ENCODE measurements at places on chromosomes 12 and 14. TPM values are rescaled to one million over a fixed set of nuclear protein-coding genes. Genes with fewer than 3 reads are reported as not detected.

GLI1 gene
- total RNA-seq: 1.2 TPM

THAP2 gene
- total RNA-seq: 5.1 TPM

GRCh38 chr12:89574736-89575208 lies 48.9 kb upstream of the POC1B start:
- no peak overlapping the region for H3K27ac ChIP-seq
- H3K27me3 ChIP-seq: no peaks in the 10 kb centered on the region
- no peak overlapping the region for H3K4me3 ChIP-seq
- no peak for DNase-seq
- no peaks in the 10 kb centered on the region for H3K36me3 ChIP-seq

GRCh38 chr12:1630827-1631591 lies 2.0 kb downstream of the WNT5B start:
- peak overlapping the region; percentile 59 for H3K4me3 ChIP-seq
- no peak overlapping the region for H3K27ac ChIP-seq
- H3K27me3 ChIP-seq: peaks cover 2% of the 10 kb centered on the region
- no peaks in the 10 kb centered on the region for H3K36me3 ChIP-seq

DNA sequence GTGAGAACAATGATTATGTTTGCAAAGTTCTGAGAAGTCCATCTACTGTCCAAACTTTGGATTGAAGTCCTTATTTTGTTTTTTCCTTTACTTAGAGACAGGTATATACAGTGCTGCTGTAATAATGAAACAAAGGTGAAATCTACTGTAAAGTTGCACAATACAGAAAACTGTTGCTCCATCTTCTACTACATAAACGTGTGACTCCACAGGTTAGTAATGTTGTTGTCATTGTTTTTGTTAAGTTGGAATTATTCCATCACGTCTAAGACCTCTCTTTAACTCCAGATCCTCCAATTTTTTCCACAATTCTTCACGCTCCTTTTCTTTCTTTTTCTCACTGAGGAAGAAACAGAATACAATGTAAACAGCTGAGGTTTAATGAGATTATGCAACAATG lies 57.0 kb upstream of the GPHB5 start:
- H3K4me3 ChIP-seq: no peak overlapping the region
- H3K27me3 ChIP-seq: no peaks in the 10 kb centered on the region
- DNase-seq: no peak
- H3K27ac ChIP-seq: no peak overlapping the region
- no peaks in the 10 kb centered on the region for H3K4me1 ChIP-seq
- H3K36me3 ChIP-seq: no peaks in the 10 kb centered on the region

DNA sequence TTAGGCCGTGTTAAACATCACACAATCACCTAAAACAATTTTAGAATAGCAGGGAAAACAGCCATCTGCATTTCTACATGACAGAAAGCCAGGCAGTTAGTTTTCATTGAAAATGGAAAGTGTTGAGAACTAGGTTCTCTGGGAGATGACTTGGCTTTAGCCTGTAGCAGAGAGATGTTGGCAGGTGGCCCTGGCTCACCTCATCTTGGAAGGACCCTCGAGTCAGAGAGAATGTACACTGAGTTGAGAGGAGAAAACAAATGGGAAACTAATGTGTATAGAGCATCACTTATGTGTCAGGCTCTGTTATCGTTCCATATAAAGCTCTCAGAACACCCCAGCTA lies 51.9 kb downstream of the SUSD6 start:
- no peak for DNase-seq
- H3K27ac ChIP-seq: no peak overlapping the region
- H3K36me3 ChIP-seq: peaks cover 13% of the 10 kb centered on the region
- no peaks in the 10 kb centered on the region for H3K27me3 ChIP-seq
- peaks cover 44% of the 10 kb centered on the region for H3K4me1 ChIP-seq
- H3K4me3 ChIP-seq: no peak overlapping the region
